ENCODE measurements at places on chromosomes 1 and 21.

GRCh38 chr1:162230096-162230495 lies 146.6 kb downstream of the SPATA46 start:
- H3K36me3 ChIP-seq: no peaks in the 10 kb centered on the region
- peaks cover 5% of the 10 kb centered on the region for H3K27me3 ChIP-seq
- H3K4me1 ChIP-seq: no peaks in the 10 kb centered on the region
- H3K4me3 ChIP-seq: no peak overlapping the region
- H3K27ac ChIP-seq: no peak overlapping the region
- no peak for DNase-seq

- H3K27me3 ChIP-seq: no peaks in the 10 kb centered on the region
- H3K27ac ChIP-seq: no peak overlapping the region
- no peak overlapping the region for H3K4me3 ChIP-seq
- H3K36me3 ChIP-seq: peaks cover 14% of the 10 kb centered on the region
- DNase-seq: no peak
Measured at GRCh38 chr1:12539705-12540579, 78.1 kb downstream of the DHRS3 start.

GRCh38 chr1:172350856-172351255 lies 69.6 kb upstream of the C1orf105 start:
- H3K27ac ChIP-seq: no peak overlapping the region
- H3K4me1 ChIP-seq: peaks cover 38% of the 10 kb centered on the region
- H3K36me3 ChIP-seq: peaks cover 10% of the 10 kb centered on the region

- no peak overlapping the region for H3K4me3 ChIP-seq
- H3K27me3 ChIP-seq: peaks cover 2% of the 10 kb centered on the region
- H3K4me1 ChIP-seq: no peaks in the 10 kb centered on the region
- no peaks in the 10 kb centered on the region for H3K36me3 ChIP-seq
Measured at GRCh38 chr21:44994047-44994694, 54.3 kb downstream of the SLX9 start.

DNA sequence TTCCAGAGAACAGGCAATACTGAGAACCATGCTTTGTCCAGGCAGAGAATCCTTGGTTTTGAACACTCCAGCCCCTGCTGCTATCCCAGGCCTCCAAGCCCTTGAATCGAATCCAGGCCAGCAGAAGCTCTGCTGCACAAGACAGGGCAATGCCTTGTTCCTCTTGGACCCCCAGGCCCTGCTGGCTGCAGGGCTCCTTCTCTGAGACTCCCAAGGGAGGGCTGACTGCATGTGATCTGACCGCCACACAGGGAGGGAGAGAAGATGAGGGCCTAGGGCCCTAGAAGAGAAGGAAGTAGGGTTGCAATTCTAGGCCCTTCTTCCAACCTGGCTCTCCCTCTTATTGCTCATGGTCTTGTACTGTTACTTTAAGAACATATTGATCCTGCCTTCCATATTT lies 160.6 kb upstream of the EDN2 start:
- peaks cover 1% of the 10 kb centered on the region for H3K27me3 ChIP-seq
- H3K4me3 ChIP-seq: no peak overlapping the region
- peak overlapping the region; percentile 16 for H3K27ac ChIP-seq
- peaks cover 37% of the 10 kb centered on the region for H3K4me1 ChIP-seq

DNA sequence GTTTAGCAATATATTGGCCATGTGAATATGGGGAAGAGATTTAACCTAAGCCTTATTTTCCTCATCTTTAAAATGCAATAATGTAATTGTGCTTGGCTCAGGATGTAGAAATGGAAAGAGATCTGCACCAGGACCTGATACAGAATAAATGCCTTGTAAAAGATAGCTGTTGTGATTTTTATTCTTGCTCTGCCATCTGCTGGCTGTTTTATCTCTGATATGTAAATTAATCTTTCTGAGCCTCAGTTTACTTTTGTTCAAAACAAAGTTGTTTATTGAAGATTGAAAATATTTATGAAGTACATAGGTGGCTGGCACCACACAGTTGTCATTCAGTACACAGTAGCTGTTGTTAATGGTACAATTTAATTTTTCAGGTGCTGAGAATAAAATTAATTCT lies 21.9 kb downstream of the ZYG11B start:
- DNase-seq: no peak
- no peak overlapping the region for H3K4me3 ChIP-seq
- no peaks in the 10 kb centered on the region for H3K27me3 ChIP-seq

DNA sequence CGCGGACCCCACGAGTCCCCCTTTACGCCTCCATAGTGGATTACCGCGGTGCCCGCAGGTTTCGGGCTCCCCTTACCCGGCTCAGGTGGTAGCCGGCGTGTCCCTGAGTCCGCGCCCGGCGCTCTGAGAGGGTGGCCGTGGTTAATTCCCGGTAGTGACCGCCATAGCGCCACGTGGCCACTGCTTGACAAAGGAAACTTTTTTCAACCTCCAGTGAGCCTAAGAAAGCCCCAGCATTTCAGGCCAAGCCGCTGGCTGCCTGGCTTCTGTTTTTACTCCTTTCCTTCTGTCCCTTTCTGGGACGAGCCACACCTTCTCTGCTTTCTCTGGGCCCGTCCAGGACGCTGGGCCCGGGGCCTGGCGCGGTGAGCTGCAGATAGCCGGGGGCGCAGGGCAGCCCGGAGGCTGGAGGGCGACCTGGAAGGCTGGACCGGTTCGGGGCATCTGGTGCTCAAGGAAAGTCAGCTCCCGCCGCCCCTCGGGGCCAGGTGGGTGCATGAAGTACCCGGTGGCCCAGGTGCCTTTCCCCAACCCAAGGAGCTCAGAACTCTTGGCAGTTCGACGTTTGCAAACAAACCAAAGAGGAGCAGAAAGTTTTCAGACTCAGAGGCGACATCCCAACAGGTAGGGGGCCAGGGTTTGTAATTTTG lies 540 bp upstream of the C1orf198 start:
- H3K27me3 ChIP-seq: peaks cover 30% of the 10 kb centered on the region
- no peak overlapping the region for H3K27ac ChIP-seq
- DNase-seq: peak; percentile 6
- H3K36me3 ChIP-seq: no peaks in the 10 kb centered on the region
- H3K4me1 ChIP-seq: peaks cover 19% of the 10 kb centered on the region
- peak overlapping the region; percentile 77 for H3K4me3 ChIP-seq

DNA sequence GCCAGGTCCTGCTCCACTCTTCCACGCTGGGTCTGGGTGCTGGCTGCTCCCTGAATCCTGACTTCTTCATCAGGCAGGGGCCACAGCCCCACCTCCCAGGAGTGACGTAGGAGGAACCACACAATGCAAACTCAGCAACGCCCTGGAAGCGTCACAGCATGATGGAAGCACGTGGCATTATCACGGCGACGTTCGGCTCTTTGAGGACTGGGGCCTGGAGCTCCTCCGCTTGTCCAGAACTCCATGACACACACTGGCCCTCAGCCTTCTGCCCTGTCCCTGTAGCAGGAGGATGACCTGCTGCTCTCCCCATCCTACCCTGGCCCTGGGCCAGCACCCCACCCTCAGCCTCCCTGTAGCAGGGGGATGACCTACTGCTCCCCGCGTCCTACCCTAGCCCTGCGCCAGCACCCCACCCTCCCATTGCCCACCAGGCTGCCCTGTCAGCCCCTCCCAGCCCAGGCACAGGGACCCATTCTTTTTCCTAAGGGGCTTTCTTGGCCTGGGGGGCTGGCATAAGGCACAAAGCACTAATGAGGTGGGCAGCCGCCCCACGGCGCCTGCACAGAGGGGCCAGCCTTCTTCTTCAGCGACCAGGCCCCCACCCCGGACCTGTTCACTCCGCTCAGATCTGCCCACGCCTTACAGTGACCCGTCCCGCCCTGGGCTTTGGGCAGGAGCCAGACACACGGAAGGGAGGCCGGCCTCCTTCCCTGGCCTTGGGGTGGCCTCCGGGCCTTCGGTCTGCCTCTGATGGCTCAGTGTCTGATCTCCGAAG lies 65.7 kb downstream of the DHRS3 start:
- H3K4me3 ChIP-seq: no peak overlapping the region
- no peaks in the 10 kb centered on the region for H3K36me3 ChIP-seq
- no peaks in the 10 kb centered on the region for H3K27me3 ChIP-seq

GRCh38 chr1:101239095-101240040 lies 2.5 kb downstream of the S1PR1 start:
- peak; percentile 62 for DNase-seq
- H3K4me3 ChIP-seq: peak overlapping the region; percentile 96
- no peaks in the 10 kb centered on the region for H3K27me3 ChIP-seq

Data from activated naive CD8-positive, alpha-beta T cell treated with anti-CD3 and anti-CD28 coated beads, Interleukin-2, amount 50 U/mL, for 24 hours (primary cell).